ENCODE measurements at places on chromosomes 7 and 10.

DNA sequence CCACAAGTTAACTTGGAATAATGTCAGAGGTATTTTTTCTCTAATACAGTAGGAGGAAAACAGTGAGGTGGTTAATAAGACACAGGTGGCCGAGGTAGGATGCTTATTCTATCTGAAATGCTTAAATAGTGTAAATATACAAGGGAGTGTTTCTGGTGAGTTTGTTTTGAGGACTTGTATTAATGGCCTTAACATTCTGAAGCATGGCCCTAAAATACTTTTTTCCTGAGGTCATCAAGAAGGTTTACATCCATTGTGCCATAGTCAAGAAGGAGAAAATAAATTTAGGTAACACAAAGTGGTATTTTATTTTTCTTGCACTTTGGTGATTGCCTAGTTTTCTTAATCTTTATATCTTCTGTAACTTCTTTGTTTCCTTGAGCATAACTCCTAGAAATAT, 18.8 kb downstream of the GNAI1 start:
- no peak for DNase-seq

DNA sequence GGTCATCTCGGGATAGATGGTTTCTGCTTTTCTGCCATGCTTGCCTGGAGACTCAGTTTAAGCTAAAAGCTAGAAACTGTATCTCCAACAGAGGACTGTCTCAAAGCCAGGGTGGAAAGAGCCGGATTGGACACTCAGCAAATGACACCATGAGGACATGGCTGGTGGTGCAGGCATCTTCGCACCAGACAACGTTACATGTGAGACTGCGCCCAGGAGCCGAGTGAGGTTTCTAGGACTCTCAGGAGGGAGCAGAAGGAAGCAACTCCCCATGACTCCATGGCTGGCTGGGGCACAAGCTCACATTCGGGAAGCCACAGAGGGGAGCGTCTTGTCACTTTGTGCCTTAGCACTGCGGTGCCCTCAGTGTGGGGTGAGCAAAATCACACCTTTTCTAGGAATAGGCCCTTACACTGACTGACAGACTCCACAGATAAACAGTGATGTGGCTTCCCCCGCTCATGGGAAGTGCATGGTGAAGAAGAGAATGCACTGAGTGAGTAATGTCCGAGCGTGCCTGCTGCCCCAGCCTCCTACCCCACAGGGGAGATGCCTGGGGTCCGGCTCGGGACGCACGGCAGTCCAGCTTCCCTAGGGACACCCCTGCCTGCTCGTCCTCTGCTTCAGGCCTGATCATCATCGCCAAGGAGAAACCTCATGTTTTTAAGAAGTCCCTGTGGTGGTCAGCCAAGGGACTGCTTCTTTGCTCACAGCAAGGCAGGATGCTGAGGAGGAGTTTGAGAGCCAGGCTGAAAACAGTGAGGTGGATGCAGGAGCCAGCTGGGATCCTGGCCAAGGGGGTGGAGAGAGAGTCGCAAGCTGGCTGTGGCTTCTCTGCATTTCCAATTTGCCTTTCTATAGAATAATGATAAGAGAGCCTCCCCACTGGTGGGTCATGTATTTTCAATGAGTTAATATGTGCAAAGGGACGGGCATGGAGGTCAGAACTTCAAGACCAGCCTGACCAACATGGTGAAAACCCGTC, 52.2 kb upstream of the FXYD4 start:
- no peak for DNase-seq

DNA sequence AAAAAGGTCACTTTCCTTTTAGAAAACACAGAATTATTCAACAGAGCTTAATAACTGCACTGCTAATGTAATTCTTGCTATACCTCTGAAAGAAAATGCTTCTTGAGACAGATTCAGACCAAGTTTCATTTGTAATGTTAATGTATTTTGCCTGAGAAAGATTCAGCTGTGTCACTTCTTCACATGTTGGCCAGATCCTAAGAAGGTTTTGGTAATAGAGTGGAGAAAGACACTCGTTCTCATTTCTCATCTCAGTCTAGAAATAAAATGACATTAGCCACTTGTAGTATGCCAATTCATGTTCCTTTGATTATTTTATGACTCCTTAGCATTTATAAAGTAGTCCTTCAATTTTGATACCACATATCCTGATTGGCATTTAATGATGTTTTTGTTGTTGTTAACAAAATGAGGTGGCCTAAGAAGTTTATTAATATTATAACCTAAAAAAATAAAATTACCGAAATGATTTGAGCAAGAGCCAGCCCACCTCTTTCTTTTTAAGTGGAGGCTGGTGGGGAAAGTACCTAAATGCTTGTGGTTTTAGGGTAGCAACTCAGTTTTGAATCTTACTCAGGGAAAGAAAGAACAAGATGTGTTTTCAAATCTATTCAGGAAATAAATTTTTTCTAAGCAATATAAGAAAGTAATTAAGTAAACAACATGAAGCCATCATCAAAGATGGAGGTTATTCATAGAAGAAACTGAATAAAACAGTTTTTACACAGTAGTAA, 16.4 kb upstream of the ELAPOR2 start:
- no peak for DNase-seq

GRCh38 chr10:19862811-19863515, 46.7 kb downstream of the PLXDC2 start:
- DNase-seq, result no peak

DNA sequence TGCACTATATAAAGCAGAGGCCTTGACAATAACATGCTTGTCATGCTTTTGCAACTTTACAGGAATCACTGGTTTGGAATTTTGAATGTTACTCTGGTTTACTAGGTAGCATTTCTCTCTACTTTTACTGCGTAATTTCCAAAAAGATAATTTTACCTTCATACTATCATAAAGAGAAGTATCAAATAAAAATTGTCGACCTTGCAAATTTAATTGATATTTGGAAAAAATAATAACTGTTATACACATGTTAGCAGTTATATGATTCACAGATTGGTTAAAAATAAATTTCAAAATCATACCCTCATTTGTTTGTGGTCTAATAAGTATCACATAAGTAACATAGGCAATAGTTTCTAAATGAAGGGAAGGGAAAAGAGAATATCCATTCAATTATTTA, 228.5 kb upstream of the CACNA2D1 start:
- DNase-seq, result no peak

DNA sequence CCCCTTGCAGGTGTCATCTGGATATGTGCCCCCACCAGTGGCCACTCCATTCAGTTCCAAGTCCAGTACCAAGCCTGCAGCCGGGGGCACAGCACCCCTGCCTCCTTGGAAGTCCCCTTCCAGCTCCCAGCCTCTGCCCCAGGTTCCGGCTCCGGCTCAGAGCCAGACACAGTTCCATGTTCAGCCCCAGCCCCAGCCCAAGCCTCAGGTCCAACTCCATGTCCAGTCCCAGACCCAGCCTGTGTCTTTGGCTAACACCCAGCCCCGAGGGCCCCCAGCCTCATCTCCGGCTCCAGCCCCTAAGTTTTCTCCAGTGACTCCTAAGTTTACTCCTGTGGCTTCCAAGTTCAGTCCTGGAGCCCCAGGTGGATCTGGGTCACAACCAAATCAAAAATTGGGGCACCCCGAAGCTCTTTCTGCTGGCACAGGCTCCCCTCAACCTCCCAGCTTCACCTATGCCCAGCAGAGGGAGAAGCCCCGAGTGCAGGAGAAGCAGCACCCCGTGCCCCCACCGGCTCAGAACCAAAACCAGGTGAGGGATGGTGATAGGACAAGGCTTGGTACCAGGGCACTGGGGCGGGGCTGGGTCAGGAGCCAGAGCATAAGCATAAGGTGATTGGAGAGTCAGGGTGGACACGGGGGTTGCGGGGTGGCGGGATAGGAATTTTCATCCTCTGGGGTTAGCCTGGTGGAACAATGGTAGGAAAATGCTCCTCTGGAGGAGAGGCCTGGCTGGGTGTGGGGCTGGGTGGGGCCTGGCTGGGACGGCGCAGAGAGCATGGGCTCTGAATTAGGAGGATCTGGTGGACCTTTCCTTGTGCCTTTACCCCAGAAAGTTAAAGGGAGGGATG, 1.9 kb downstream of the ZYX start:
- DNase-seq, result no peak

GRCh38 chr10:37937864-37938263, 38.6 kb downstream of the ZNF25 start:
- DNase-seq, result no peak

GRCh38 chr10:101322266-101323108, 31.5 kb upstream of the BTRC start:
- DNase-seq, result no peak

DNA sequence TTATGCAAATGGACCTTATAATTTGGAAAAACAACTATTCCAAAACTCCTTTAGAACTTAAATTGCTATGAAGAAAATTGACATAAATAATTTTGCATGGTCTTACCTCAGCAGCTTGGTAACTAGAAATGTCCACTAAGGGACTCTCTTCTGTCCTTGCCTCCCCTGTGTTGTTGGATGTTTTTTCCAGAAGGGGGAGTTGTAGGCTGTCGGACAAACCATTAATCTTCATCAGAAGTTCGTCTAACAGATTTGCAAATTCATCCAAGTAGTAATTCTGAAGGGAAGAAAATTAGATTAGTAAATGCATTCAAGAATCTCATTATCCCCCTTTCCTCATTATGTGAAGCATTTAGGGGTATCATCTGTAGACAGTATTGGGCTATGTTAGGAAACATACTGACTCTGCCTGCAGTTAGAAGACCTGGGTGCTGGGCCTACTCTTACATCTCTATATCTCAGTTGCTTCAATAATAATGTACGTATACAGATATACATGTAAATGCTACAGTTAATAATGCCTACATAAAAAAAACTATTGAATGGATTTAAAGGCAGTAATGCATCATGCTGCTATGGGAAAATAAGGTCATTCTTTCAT, 155.6 kb downstream of the PKD1L1 start:
- DNase-seq, result no peak

DNA sequence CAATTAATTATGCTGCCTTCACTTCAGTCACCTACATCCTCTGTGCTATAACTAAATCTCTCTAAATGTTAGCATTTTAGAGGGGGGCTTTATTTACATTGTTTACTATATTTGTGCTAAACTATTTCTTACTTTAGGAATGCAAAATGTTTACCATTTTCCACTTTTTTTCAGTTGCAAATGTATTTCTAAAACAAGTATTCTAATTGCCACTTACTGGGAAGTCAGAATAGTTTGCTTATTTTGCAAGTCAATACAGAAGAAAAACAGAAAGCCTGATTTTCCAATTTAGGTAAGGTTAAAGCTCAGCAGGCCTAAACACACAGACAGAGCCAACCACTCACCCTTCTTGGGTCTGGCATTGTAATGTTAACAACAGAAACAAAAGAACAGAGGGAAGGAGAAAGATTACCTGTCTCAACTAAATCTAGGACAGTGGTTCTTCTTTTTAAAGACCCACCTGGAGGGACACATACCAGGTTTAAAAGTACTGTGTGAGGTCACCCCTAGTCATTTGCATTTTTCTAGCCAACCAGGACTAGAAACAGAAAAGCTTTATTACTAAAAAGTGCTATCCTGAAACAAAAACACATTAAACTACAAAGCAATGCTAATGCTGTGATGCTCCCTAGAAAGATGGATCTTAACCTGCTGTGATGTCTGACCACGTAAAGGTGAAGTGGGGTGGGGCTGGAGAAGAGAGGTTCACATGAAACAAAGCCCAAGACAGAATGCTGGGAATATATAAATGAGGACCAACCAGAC, 178.2 kb downstream of the SLC25A13 start:
- DNase-seq, result no peak

DNA sequence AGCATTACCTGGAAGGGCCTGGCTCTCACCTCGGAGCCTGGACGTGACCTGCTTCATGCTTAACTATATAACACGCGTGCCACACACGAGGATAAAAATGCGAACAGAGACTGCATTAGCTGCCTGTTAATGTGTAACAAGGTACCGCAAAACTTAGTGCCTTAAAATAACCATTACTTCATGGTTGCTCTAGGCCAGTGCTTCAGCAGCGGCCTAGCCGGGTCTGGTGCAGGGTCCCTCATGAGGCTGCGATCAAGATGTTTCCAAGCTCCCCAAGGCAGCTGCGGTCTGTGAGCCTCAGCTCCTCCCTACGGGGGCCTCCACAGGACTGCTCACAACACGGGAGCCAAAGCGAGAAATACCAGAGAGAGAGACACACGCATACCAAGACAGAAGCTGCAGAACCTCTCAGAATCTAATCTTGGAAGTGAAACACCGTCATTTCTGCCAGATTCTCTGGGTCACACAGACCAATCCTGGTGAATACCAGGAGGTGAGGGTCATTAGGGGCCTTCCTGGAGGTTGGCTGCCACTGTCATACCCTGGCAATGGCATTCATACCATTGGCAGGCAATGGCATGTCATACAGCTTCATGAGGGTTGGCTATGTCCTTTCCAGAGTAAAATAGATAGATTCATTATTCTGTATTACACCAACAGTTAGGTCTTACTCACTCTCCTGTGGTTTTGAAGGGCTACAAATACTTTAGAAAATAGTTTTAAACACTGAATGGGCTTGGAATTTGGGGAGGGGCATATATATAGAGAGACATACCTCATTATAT, 94.5 kb downstream of the HIPK2 start:
- DNase-seq, result no peak

DNA sequence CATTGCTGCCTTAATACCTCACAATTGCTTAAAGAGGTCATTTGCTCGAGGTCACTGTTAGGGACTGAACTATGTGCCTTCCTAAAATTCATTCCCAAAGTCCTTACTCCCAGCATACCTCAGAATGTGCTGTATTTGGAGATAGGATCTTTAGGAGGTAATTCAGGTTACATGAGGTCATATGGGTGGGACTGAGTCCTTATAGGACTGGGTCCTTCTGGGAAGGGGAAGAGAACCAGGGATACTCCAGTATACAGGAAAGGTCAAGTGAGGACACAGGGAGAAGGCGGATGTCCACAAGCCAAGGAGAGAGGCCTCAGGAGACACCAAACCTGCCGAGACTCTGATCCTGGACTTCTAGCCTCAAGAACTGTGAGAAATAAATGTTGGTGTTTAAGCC, 253.3 kb downstream of the PRPF18 start:
- DNase-seq, result no peak

- no peak for DNase-seq
Measured at GRCh38 chr10:43138757-43139241, 554 bp downstream of the CSGALNACT2 start.

- DNase-seq, result no peak
Measured at GRCh38 chr10:6212806-6213205, 10.1 kb downstream of the PFKFB3 start.

- no peak for DNase-seq
Measured at GRCh38 chr7:157058068-157058467, 47.6 kb upstream of the MNX1 start.

GRCh38 chr10:35083242-35083641, 6.9 kb downstream of the CUL2 start:
- DNase-seq, result no peak

GRCh38 chr7:128812514-128813168, 17.6 kb upstream of the FLNC start:
- DNase-seq, result no peak

- peak; percentile 71 for DNase-seq
Measured at GRCh38 chr7:38748056-38748610, 117.0 kb upstream of the AMPH start.

GRCh38 chr7:102117743-102118142, 168.9 kb upstream of the SH2B2 start:
- DNase-seq, result no peak

- no peak for DNase-seq
Measured at GRCh38 chr7:112892263-112892662, 102.1 kb upstream of the TMEM168 start.
